Glutamatergic neuron (in vitro differentiated cells): ENCODE measurements at places on chromosomes 12 and 14.

- peak; percentile 81 for DNase-seq
These were observed 592 bp upstream of the KCNK10 start for GRCh38 chr14:88323523-88324199.

GRCh38 chr12:131242741-131243496 is 289.2 kb downstream of the ADGRD1 start:
- peak; percentile 65 for DNase-seq

- DNase-seq, result no peak
These were observed 65.0 kb upstream of the MON2 start for GRCh38 chr12:62401631-62402030.

- DNase-seq, result no peak
These were observed 53.1 kb downstream of the TAOK3 start for GRCh38 chr12:118319627-118320026.

- DNase-seq, result no peak
These were observed 88.9 kb downstream of the ACSS3 start for GRCh38 chr12:81166790-81167189.

DNA sequence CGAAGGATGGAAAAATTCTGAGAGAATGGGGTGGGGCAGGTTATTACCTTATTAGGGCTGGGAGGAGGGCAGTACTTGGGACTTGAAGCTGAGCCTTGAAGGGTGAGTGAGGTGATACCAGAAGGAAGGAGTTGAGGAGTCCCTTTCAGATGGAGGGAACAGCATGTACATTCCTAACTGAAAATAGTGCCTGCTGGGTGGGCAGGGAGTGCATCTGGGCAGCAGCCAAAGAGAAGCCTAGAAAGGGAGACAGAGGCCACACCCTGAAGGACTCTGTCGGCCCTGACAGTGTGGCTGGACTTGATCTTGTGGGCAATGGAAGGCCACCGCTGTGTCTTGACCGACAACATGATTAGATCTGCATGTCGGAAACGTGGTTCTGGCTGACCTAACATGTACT is 147.6 kb downstream of the NDUFA12 start:
- DNase-seq, result no peak

DNA sequence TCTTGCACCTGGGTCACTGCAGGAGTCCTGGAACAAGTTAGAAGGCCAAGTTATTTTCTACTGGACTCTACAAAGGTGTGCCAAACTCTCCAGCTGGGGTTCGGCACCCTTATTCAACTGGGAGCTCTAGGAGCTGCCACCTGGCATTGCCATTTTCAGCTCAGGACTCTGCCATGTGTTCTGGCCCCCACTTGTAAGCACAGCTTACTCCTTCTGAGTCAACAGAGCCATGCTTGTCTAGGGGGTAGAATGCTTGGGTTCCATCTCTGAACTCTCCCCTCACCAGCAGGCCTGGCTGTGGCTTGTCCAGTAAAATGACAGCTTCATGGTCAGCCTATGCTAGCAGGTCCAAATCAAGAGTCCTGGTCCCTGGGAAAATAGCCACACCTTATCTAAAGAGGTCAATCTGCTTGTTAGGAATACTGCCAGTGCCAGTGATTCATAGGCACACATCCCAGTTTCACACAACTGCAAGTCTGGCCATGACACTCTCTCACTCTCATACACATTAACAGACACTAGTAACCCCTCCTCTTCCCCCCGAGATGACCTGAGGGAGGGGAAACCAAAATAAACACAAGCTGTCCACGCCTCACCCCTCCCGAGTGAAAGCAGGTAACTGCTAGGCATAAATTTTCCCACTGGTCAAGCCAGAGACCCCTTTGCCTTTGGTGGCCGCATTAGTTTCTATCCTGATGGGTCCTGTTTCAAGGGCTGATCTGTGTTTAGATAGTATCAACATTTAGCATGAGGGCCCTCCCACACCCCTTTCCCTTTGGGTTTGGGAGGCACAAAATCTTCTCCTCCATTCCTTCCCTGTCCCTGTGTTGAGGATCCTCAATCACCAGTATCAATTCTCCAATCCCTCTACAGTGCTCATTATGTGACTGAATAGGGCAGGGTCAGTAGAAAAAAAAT is 182.3 kb upstream of the GZMB start:
- no peak for DNase-seq

- DNase-seq, result no peak
These were observed 556.9 kb downstream of the SLC16A7 start for GRCh38 chr12:60152756-60153155.

DNA sequence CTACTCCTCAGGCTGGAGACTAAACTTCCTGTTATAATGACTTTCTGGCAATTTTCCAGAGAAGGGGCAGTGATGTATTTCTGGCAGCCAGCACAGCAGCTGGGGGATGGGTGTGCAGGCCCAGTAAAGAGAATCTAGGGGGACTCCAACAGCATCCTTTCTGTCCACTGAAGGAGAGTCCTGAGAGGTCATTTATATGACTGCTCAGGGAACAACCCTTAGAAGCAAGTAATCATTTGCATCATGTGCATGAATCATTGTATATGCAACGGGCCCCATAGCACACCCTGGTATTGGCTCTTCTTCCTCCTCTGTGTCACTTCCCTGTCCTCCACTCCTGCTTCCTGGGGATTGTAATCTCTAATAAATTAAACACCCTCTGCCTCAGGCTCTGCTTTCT is 493.8 kb downstream of the RPS29 start:
- DNase-seq, result no peak

DNA sequence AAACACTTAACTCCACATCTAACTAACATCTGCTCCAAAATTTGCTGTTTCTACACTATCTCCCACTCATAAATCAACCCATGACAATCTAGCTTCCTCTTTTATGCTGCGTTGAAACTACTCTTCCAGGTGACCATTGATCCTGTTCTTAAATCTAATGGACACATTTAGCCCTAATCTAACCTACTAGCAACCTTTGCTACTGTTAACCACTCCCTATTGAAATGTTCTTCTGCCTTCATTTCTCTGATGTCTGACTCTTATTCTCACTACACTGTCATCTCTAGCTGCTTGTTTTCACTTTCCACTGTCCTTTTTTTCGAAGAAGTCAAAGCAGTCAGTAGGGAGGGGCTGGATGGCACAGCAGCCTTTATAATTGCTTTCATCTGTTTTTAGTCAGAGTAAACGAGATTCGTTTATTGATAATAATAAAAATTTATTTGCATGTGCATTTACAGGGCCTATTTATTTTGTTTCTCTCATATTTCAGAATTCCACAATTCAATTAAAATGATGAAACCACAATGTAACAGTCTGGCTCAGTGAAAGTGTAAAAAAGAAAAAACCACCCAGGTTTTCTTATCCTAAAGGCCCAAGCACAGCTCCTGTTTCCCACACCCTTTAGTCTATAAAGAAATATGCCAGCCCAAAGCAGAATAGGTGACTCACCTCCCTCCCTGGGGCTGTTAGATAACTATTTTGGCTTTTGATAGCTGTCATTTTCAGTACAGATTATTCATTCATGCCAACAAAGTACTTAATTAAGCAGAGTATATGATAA is 44.9 kb downstream of the ATP2B1 start:
- no peak for DNase-seq

- no peak for DNase-seq
These were observed 74.4 kb upstream of the TRHDE start for GRCh38 chr12:72197790-72198189.

DNA sequence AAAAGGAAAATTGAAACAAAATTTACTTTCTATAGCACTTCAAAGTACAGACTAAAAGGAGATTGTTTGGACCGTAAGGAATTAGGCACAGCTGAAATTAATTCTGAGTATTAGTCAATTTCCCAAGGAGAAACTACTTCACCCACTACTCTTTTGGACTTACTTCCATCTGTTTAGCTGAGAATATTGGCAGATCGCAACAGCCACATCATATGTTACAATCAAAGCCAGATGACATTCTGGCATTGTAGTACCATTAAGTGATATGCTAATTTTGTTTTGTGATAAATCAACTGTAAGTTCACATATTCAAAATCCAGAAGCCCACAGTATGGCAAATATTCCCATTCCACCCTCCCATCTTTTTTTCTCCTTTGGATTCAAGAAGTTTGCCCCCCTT is 47.1 kb upstream of the ANKS1B start:
- DNase-seq, result no peak

DNA sequence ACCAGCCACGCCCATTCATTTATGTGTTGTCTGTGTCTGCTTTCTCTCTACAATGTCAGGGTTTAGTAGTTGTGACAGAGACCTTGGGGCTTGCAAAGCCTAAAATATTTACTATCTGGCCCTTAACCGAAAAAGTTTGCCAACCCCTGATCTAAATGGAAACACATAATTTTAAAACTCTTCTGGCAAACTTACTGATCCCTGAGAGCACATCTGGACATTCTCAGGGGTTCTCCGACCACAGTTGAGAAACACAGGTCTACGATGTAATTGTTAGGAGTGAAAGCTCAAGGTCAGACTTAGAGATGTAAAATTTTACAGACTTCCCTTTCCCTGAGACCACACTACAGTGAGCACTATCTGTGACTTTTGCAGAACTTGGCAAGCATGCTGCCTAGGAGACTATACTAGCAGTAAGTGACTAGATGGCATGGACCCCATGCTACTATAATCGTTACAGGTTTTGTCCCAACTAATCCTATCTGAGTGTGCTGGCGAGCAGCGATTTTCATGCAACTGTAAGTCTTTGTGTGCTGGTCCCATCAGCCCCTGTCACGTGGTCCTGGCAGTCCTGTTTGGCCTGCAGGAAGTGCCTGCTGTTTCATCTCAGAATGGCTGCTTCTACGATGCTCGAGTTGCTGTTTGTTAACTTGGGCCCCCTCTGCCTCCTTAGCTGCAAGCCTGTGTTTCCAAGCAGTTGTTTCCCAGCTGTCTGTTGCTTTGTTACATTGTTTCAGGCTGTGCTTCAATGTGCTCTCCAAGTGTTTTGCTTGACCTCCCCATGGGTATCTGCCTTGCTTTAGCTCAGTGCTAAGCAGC is 21.6 kb downstream of the TMTC2 start:
- DNase-seq, result peak; percentile 31

DNA sequence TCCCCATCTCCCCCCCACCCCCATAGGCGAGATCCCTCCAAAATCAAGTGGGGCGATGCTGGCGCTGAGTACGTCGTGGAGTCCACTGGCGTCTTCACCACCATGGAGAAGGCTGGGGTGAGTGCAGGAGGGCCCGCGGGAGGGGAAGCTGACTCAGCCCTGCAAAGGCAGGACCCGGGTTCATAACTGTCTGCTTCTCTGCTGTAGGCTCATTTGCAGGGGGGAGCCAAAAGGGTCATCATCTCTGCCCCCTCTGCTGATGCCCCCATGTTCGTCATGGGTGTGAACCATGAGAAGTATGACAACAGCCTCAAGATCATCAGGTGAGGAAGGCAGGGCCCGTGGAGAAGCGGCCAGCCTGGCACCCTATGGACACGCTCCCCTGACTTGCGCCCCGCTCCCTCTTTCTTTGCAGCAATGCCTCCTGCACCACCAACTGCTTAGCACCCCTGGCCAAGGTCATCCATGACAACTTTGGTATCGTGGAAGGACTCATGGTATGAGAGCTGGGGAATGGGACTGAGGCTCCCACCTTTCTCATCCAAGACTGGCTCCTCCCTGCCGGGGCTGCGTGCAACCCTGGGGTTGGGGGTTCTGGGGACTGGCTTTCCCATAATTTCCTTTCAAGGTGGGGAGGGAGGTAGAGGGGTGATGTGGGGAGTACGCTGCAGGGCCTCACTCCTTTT is 2.7 kb downstream of the GAPDH start:
- DNase-seq, result no peak

DNA sequence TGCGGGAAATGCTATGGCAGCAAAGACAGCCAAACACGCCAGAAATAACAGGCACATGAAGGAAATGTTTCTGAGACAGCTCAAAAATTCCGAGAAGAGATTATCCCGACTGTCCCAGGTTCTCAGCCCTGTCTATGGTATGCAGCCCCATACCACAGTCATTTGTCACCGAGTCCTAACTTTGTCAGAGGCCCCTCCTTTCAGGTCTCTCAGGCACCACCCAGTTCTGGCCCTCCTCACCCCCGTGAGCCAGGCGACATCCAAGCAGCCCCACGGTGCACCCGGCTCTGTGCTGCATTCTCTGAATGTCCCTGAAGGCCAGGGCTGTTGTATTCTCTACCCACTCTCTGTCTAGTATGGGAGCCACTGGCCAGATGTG is 24.0 kb downstream of the SSH1 start:
- DNase-seq, result no peak

DNA sequence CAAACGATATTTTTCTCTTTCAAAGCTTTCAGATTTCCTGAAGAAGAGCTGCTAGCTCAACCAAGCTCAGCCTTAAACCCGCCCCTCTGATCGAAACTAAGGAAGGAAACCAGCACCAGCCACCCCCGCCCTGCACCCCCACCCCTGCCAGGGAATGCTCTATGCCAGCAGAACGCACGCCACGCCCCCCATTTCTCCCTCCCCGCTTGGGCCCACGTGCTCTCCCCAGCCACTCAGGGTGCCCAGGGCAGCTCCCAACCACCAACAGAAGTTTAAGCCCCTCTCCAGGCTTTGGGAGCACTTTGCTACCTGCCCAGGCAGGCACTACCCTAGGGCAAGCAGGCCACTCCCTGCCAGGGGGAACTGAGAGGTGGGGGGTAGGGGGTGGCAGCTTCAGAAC is 18.8 kb upstream of the KRT78 start:
- no peak for DNase-seq

DNA sequence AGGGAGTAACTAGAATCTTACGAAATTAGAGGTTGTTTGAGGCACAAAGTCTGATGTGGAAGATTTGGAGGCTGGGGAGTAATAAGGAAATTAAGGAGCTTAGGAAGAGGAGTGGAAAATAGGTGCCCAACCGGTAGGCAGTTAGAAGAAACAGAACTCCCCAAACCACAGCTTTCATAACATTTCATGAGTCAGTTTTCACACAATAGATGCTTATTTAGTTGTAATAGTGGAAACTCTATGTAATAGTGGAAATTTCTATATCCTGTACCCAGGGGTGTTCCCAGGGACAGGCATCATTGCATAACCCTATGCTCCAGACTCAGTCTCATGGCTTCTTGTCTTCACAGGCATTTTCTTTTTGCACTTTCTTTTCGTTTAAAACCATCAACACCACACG is 8.3 kb downstream of the C3AR1 start:
- DNase-seq, result no peak

DNA sequence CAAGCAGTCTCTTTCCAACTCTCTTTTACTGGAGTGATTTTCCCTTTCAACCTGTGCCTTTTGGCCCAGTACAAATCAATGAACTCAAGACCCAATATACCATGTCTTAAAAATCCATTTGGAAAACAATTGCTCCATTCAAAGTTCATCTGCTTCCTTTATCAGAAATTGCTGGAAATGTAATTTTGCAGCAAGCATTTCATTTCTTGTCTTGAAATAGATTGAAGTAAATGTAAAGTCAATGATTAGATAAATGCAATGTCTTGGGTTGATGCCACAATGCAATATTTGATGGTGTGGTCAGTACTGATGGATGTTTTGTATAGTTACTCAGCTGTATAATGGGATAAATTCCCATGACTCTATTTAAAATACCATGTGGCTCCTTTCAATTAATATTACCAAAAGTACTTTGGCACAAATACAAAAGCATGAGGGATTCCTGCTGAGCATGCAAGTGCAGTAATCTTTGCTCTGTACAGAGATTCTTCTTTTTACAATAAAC is 707.7 kb upstream of the NOVA1 start:
- DNase-seq, result no peak

GRCh38 chr12:5718073-5718472 is 227.0 kb downstream of the ANO2 start:
- DNase-seq, result no peak
